Fibroblast of upper back skin (primary cell): ENCODE measurements at places on chromosomes 11 and 22.
A peak's percentile ranks its signal among the peaks of the same experiment; 100 is the strongest.

GRCh38 chr11:10623797-10624761, 55.6 kb upstream of the LYVE1 start:
- peak; percentile 43 for DNase-seq

DNA sequence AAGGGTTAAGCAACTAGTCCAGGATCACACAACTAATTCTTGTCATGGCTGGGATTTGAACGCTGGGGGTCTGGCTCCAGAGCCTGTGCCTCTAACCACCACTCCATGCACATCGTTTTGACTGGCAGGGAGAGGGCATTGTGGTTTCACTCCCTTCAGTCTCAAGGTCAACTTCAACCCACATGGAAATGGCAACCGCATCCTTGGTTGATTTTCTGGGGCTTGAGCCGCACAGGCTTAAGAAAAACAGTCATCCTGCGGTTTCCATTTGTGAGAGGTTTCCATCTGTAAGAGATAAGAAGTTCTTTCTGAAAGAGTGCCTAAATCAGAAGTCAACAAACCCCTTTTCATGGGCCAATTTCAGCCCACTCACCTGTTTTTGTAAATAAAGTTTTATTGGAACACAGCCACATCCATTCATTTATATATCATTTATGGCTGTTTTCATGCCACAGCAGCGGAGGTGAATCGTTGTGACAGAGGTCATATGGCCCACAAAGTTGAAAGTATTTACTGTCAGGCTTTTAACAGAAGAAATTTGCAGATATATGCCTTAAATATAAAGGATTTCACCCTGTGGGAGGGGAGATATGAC, 65.7 kb downstream of the SGSM1 start:
- DNase-seq, result no peak

DNA sequence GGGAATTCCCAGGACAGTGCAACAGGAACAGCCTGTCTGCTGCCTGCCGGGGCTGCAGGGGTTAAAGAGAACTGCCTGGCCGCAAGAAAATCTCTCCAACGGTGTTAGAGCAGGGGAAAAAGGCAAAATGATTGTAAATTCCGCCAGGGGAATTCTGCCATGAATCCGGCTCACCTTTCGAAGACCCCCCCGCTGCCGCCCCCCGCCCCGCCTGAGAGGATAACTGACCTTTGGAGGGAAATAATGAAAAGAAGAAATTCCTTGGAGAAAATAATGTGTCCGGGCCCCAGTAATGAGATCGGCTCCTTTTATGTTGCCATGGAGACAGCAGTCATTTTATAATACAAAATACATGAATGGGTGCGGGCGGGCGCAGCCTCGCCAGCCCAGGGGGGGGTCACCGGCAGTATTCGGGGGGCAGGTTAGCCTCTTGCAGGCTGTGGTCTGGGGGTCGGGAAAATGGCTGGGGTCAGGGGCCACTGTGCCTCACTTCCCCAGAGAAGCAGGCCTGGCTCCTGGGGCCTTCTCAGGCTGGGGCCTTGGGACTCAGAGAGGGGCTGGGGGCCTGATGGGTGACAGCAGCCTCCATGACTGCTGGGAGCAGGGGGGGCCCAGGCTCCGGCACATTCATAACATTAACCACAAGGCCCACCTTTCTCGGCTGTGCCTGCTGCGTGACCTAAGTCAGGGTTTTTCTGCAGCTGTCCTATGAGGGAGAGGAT, 228.1 kb downstream of the MN1 start:
- DNase-seq, result no peak

GRCh38 chr11:80136991-80137390, 696.2 kb upstream of the TENM4 start:
- DNase-seq, result peak; percentile 34

DNA sequence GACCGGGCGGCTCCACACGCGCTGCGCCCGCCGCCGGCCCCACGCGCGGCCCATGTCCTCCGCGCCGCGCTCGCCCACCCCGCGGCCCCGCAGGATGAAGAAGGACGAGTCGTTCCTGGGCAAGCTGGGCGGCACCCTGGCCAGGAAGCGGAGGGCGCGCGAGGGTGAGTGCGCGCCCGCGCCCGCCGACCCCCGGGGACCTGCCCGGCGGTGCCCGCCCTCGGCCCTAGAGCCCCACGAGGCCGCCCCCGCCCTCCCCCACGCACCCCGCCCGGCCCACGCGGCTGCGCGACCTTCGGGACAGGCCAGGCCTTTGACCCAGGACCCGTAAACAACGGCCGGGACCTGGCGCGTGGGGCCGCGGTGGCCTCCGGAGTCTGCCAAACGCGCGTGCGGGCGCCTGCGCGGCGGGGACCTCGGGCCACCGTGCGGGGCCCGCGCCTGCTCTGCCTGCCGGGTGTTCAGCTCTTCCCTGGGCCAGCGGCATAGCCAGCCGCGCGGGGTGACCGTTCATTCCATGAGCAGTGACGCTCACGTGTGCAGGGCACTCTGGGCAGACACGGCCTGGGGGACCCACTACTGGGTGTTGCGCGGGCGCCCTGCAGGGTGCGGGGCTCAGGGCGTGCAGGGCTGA, at the start of gene PARVB:
Gene PARVB, plus strand, starts transcription at position 15 of the 634 bp plus-strand sequence. Its CDS starts 38 bp downstream, at position 53.
- no peak for DNase-seq

- no peak for DNase-seq
These were observed 607 bp downstream of the MRPL11 start for GRCh38 chr11:66437979-66438503.

DNA sequence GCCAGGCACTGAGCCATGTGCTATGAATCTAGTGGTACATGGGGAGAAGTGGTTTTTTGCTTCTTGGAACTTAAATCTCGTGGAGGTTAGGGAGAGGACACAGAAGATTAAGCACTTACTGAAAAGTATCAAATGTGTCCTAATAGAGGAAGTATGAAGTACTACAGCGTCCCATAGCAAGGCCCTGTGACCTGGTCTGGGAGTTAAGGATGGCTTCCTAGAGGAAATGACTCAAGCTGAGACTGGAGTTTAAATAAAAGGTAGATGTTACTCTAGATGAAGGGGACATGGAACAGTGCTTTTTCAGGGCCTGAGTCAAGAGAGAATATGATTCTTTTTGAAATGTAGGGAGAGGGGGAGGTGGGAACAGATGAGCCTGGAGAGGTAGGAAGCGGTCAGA, 202.9 kb downstream of the GRIK4 start:
- no peak for DNase-seq

GRCh38 chr11:42244376-42244775, 784.9 kb upstream of the LRRC4C start:
- DNase-seq, result no peak

- DNase-seq, result no peak
These were observed 5.1 kb downstream of the BID start for GRCh38 chr22:17769013-17769715.

- DNase-seq, result no peak
These were observed 289.7 kb downstream of the KIRREL3 start for GRCh38 chr11:126710804-126711399.

- no peak for DNase-seq
These were observed 18.9 kb downstream of the TPST2 start for GRCh38 chr22:26570864-26571525.

GRCh38 chr11:46381819-46382645, 563 bp downstream of the MDK start:
- no peak for DNase-seq
